Adipose tissue (tissue), 3 donors: ENCODE measurements at places on chromosomes 3 and 15. TPM values are rescaled to one million over a fixed set of nuclear protein-coding genes. Genes with fewer than 3 reads are reported as not detected.

The UTS2B gene
- polyA plus RNA-seq, result 0.15 TPM

The GAP43 gene
- polyA plus RNA-seq, result 0.38 TPM

The RTP4 gene
- polyA plus RNA-seq, result 1.1 TPM

The NMB gene
- polyA plus RNA-seq, result 116 TPM

The KLF15 gene
- 38.0 TPM for polyA plus RNA-seq

The AVEN gene
- polyA plus RNA-seq, result 12.9 TPM

The ALS2CL gene
- 11.2 TPM for polyA plus RNA-seq

The GOLGA6L7 gene
- polyA plus RNA-seq, result not detected

The SIDT1 gene
- polyA plus RNA-seq, result 0.88 TPM

The ADAMTSL3 gene
- 2.3 TPM for polyA plus RNA-seq

The EOMES gene
- polyA plus RNA-seq, result 0.18 TPM

The ZNF502 gene
- polyA plus RNA-seq, result 1.8 TPM

The SLC9A9 gene
- 1.0 TPM for polyA plus RNA-seq
